ENCODE measurements at places on chromosomes 6 and 20.

GRCh38 chr6:3561725-3562124 is 104.9 kb upstream of the SLC22A23 start:
- no peak for DNase-seq

DNA sequence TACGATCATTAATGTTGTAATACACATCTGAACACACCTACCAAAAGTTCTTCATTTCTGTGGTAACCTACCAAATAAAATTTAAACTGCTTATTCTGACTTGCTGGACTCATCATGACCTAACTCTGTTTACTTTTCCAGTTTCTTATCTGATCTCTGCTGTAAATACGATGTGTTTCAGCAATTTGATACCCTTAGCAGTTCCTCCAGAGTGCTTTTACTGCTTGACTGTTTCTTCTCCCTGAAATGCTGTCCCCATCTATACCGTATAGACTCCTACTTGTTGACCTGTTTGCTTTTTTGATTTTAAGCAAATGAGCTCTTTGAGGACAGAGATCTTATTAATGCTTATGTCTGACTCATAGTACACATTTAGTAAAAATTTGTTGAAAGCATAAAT is 119.5 kb downstream of the SCAF8 start:
- no peak for DNase-seq

GRCh38 chr20:57698116-57698866 is 11.5 kb downstream of the PMEPA1 start:
- no peak for DNase-seq

- DNase-seq = no peak
These were observed 32.4 kb upstream of the FBXO9 start for GRCh38 chr6:53032849-53033248.

DNA sequence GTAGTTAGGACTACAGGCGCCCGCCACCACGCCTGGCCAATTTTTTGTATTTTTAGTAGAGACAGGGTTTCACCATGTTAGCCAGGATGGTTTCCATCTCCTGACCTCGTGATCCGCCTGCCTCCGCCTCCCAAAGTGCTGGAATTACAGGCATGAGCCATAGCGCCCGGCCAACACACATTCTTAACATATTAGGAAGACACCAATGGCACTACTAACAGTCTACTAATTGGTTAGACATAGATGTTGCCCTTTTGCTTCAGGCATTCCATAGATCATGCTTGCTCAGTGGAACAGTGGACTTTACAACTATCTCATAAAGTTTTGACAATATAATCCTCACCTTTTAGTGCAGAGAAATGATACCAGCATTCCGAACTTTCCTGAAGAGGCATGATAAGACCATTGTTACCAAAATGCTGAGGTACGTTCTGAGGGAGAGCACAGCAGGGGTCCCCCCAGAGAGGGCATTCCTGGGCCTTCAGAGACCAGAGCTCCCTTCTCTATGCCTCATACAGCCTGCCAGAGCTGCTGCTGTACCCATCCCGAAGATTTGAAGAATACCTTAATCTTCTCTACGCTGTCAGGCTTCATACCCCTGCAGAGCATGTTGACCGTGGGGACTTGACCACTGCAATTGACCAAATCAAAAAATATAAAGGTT is 89.4 kb downstream of the ECT2L start:
- no peak for DNase-seq

GRCh38 chr20:37893566-37894241 is 9.2 kb upstream of the VSTM2L start:
- DNase-seq = no peak

- no peak for DNase-seq
These were observed 15.2 kb downstream of the CDH22 start for GRCh38 chr20:46293084-46293483.

DNA sequence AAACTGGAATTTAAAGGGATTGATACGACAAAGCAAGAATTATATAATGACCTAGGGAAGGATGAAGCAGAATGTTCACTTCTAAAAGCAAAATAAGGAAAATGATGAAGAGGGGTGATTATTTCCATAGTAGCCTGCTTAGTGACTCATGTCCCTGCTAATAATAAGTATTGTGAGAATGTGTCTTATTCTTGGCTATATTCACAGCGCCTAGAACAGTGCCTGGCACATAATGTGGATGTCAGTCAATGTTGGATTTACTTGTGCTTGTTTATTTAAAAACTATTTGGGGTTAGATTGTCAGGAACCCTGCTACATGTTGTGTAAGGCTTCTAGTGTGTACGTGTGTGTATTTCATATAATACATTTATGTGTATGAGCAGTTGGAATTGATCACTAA is 85.1 kb downstream of the ZFAND3 start:
- DNase-seq = no peak

- no peak for DNase-seq
These were observed 492.5 kb upstream of the FLRT3 start for GRCh38 chr20:14829906-14830305.

GRCh38 chr20:62159839-62160238 is 16.3 kb downstream of the SS18L1 start:
- DNase-seq = no peak

DNA sequence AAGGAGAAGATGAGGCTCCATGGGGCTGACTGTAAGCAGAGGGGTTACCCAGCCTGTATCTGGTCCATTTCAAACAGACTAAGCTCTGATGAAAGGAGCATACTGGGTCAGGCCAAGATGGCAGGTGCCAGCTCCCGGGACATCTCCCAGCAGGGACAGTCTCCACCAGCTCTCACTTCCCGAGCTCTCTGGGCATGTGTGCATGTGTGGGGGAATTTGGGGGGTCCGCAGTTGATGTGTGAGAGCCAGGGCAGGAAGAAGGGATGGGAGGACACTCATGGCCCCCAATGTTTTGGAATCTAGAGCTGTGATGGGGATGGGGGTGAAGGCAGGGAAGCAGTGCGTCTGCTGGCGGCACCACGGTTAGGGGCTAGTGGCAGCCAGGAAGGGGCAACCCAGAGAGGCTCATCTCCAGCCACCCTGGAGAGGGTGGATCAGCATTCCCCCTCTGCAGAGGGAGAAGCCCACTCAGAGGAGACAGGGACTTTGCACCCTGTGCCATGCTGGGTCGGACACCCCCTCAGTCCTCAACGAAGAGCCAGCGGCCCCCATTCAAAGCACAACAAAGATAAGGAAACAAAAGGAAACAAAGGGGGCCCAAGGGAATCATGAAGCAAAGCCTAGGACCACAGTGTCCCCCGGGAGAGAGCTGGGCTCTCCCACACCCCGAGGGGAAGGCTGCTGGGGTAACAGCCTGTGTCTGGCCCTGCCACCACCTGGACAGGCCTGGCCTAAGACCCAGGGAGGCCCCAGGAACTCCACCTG is 52.4 kb downstream of the DSTN start:
- DNase-seq = no peak

- no peak for DNase-seq
These were observed 133.0 kb downstream of the LCA5 start for GRCh38 chr6:79404261-79404660.

GRCh38 chr6:21738180-21739094 is 144.9 kb downstream of the SOX4 start:
- DNase-seq = no peak

DNA sequence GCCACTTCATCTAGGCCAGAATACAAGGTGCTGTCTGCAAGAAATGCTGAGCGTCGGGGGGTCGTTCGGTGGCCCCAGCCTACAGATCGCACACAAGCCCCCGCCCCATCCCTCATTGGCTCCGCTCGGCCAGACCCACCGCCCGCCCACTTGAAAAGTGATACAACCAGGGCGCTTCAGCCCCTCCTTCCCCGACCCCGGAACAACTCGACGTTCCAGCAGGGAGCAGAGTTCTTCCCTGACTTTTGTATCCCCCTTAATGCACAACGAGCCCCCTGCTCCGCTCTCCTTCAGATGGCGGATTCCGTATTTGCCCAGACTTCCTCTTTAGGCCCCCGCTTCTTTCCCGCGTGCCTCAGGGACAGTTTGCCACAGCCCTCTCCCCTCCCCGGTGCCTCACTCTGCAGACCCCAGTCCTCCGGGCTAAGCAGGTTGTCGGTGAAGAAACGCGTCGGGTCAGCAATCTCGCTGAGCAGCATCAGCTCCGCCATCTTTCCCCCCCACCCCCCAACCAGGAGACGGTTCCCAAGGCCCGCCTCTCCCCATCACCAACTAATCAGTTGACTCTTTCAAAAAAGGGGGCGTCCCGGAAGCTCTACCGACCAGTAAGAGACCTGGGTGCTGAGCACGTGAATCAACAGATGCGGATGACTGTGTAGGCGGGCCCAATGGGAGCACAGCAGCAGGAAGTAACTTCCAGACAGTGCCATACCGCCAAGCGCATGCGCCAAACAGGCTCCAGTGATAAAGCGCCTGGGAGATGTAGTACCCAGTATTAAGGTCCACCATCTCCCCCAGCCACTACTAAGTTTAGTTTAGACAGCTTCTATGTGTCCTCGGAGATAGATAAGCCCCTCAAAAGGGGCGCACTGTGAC is at the start of gene ATF6B:
TSS of gene ATF6B (minus strand) at position 530 of the 876 bp plus-strand sequence. CDS start at position 491, 39 bp downstream.
- peak; percentile 96 for DNase-seq

DNA sequence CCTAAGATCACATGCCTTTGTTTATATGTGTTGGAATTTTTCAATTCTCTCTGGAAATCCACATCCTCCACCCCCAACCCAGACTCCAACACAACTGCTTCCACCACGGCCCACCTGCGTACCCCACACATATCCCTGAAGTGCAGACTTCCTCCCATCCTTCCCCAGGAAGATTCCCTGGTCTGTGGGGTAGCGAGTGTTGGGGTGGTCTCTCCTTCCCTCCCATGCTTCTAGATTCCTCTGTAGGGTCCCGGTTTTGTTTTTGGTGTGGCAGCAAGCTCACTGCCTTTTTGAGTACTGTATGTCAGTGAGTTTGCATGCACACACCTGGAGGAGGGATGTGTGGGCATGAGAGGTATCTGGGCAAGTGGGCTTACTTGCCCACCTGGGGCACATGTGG is 127.6 kb downstream of the MRPL14 start:
- no peak for DNase-seq
